ENCODE measurements at places on chromosomes 12 and 14.
A peak's percentile ranks its signal among the peaks of the same experiment; 100 is the strongest.

DNA sequence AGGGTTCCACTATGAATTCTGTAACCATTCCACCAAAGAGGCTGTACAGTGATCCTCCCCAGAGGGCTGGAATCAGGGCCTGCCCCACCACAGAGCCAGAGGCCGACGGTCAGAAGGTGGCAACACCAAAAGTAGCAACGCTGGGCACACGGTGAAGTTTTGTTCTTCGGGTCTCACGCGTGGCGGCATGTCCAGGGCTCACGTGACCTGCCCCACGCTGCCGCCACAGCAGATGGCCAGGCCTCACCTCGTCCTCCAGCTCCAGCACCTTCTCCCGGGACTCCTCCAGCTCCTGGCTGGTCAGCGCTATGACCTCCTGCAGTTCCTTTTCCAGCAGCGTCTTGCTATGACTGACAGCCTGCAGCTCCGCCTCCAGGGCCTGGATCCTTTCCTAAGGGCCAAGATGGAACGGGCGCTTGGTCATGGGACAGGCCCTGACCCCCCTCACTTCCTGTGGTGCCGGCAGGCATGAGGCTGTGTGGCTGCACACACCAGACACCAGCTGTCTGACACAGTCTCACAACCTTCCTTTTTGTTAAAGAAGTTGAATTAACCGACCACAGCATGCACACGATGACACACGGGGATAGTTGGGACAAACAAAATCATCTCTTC is 22.4 kb upstream of the ANKLE2 start:
- DNase-seq: no peak

GRCh38 chr14:35254736-35255135 is 37.4 kb upstream of the PSMA6 start:
- no peak for DNase-seq

DNA sequence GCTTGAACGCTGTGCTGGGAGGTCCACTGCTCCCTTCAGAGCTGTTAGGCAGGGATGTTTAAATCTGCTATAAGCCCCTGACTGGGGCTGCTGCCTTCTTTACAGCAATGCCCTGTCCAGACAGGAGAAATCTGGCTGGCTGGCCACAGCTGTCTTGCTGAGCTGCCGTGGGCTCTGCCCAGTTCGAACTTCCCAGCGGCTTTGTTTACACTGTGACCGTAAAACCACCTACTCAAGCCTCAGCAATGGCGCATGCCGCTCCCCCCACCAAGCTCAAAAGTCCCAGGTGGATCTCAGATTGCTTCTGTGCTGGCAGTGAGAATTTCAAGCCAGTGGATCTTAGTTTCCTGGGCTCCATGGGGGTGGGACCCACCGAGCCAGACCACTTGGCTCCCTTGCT is 35.8 kb downstream of the CKAP4 start:
- no peak for DNase-seq

- no peak for DNase-seq
Measured at GRCh38 chr12:130086248-130086647, 76.0 kb upstream of the FZD10 start.

GRCh38 chr12:25995906-25996305 is 37.4 kb downstream of the RASSF8 start:
- DNase-seq: no peak

GRCh38 chr14:49992901-49993339 is 100.0 kb downstream of the ARF6 start:
- DNase-seq: no peak

DNA sequence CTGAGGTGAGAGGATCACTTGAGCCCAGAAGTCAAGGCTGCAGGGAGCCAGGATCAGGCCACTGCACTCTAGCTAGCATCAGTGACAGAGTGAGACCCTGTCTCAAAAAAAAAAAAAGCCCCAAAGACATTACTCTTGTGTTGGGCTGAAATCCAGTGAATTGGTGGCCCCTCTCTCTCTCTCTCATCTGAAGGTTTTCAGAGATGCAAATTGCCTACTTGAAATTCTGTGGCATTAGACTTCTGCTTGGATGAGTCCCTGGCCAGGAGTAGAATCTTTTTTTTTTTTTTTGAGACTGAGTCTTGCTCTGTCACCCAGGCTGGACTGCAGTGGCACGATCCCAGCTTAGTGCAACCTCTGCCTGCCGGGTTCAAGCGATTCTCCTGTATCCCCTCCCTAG is 112.0 kb upstream of the ATF7IP start:
- no peak for DNase-seq

DNA sequence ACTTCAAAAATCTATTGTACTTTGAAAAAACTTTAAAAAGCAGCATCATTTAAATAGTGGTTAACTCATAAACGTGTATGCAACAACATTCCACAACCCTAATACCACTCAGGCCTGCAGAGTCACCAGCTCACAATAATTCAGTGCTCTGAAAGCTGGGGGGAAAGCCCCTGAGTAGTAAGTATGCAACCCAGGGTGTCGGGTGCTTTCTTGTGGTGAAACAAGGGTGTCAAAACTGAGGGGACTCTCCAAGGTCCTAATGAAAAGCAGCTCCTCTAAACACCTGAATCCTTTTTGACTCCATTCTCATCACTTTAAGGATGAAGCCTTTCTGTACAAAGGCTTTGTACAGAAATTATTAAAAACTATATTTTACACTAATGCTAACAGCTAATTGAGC is 33.7 kb downstream of the FGFR1OP2 start:
- no peak for DNase-seq

- DNase-seq: no peak
Measured at GRCh38 chr14:74548881-74549280, 55.3 kb downstream of the ISCA2 start.

GRCh38 chr14:74507840-74508239 is 14.3 kb downstream of the ISCA2 start:
- DNase-seq: no peak

- DNase-seq: no peak
Measured at GRCh38 chr12:111761706-111762105, 5.0 kb upstream of the ALDH2 start.

DNA sequence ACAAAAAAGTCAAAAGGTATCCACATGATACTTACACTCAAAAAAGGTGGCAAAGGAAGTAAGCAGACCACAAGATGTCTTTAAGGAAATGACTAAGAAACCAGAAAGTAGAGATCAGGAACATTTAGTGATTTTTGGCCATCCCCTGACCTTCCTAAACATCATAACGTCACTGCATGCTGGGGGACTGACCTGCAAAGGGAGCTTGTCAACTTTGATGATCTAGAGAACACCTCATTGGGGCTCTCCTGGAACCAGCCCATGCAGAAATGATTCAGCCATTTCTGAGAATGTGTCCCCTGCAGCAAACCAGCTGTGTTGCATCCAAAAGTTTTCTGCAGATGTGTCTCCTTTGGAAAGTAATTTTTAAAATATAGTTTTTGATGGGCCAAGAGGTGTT is 152.2 kb upstream of the RASSF8 start:
- DNase-seq: no peak

DNA sequence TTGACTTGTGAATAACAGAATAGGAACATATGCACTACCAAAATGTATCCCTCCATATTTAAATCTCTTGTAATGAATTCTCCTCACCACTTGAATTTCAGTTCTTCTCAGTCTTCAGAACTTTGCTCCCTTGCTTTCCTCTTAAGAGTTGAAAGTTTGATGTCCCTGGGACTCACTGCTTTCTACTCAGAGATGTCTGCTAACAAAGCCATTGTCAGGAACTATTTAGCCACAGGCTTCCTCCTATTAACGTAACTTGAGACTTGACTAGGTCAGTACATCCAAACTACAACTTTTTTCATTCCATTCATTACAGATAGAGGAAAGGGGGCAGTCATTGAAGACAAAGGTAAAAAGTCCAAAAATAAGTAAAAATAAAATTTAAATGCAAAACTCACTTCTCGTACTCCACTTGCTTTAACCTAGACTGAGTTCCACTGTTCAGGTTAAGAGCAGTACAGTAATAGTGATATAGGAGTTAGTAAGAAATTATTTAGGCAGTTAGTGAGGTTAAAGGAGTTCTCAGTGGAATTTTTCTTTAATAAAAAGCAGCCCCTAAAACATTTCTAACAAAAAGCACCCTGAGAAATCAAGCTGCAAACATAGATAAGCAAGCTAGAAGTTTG is 364.2 kb downstream of the SOX5 start:
- DNase-seq: no peak

DNA sequence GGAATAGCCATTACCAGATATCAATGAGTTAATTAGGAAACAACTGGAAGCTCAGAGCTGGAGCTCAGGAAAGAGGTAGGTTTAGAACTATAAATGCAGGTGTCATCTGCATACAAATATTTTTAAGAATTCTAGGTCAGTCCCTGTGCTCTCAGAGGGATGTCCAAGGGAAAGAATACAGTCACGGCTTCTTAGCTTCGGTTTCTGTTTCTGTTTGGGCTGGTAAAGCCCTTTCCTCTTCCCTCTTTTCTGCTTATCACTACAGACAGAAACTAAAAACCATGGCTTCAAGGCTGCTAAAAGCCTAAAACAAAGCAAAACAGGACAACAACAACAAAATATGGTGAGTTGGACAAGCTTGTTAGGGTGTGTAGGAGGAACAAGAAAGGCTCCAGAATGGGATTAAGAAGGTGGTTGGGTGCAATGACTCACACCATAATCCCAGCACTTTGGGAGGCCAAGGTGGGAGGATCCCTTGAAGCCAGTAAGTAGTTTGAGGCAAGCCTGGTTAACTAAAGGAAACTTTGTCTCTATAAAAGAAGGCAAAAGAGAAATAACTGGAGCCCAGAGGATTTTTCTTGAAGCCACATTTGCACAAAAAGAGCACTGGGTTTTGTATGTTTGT is 113.0 kb downstream of the SEC23A start:
- no peak for DNase-seq

DNA sequence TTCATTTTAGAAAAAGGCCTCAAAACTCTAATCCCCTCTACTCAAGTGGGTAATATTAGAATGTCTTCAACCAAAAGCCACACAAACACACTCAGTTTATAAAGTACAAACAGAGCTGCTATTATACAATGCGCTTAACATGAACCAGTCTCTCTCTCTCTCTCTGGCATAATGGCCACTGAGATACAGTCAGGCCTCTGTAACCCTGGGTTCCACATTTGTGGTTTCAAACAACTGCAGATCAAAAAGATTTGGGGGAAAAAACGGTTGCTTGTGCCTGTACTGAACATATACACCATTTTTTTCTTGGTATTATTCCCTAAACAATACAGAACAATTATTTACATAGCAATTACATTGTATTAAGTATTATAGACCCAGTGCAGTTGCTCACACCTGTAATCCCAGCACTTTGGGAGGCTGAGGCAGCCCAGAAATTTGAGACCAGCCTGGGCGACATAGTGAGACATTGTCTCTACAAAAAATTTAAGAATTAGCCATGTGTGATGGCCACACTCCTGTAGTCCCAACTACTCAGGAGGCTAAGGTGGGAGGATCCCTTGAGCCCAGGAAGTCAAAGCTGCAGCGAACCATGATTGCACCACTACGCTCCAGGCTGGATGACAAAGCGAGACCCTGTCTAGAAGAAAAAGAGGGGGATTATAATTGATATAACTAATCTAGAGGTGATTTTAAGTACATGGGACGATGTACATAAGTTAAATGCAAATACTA is 5.6 kb downstream of the SLC11A2 start:
- DNase-seq: no peak

GRCh38 chr14:36520601-36521525 is 831 bp upstream of the NKX2-1 start:
- DNase-seq: peak; percentile 48

DNA sequence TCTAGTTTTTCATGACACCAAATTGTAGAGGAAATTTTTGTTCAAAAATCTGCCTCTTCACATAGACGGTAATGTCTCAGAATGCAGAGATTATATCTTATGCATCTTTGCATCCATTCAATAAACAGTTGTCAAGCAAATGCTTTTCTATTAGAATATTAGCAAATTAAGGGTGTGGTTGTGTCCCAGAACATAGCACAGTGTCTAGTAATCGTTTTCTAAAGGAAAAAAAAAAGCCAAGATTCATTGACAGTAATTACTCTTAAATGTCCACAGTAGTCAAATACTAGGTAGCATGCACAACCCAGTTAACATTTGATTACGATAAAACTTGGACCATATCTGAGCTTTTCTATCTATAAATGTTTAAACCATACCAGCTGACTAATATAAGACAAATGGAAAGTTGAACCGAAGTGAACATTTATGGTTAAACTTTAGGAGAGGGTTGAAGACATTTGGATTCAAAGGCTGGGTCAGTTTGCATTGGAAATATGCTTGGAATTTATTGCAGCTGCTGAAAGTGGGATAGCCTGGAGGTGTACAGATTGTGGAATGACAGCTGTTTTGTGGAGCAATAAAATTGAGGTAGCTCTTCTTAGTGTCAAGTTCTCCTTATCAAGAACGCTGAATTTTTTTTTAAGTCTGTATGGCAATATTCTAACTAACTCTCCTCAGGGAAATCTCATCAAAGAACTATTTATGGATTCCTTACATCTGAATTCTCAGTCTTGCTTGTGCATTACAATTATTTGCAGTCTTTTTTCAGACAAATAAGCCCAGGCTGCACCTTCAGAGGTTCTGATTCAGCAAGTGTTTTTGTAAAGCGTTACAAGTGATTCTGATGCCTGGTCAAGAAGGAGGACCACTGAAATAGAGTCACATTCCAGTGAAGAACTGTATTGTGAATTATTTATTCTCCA is 66.7 kb upstream of the ATP2B1 start:
- DNase-seq: peak; percentile 22

DNA sequence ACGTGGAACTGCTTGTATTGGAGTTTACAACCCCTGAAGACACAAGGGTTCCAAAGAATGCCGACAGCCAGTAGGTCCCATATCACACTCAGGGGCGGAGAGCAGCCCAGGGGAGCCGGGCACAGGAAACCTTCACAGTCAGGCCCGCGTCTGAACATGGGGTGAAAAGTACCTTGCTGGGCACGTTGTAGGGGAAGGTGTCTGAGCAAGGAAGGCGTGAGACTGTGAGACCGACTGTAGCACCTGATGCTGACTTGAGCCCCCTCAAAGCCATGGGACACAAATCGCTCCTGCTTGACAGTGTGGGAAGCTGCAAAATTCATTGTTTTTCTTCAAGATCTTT is 14.7 kb downstream of the RIMBP2 start:
- DNase-seq: no peak

GRCh38 chr14:68695326-68695768 is 97.5 kb downstream of the ZFP36L1 start:
- DNase-seq: peak; percentile 94

DNA sequence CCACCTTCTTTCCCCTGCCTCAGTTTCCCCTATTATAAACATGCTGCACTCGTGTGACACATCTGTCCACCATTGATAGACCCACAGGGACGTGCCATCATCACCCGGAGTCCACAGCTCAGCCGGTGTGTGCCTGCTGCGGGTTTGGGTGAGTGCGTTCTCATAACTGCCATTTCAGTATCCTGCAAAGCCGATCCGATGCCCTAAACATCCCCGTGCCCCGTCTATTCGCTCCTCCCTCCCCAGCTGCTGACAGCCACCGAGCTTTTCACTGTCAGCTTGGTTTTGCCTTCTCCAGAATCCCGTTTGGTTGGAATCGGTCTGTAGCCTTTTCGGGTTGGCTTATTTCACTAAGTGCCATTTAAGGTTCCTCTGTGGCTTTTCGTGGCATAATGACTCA is 3.9 kb downstream of the LRCOL1 start:
- DNase-seq: no peak
